ENCODE measurements at places on chromosomes 7 and 10.

DNA sequence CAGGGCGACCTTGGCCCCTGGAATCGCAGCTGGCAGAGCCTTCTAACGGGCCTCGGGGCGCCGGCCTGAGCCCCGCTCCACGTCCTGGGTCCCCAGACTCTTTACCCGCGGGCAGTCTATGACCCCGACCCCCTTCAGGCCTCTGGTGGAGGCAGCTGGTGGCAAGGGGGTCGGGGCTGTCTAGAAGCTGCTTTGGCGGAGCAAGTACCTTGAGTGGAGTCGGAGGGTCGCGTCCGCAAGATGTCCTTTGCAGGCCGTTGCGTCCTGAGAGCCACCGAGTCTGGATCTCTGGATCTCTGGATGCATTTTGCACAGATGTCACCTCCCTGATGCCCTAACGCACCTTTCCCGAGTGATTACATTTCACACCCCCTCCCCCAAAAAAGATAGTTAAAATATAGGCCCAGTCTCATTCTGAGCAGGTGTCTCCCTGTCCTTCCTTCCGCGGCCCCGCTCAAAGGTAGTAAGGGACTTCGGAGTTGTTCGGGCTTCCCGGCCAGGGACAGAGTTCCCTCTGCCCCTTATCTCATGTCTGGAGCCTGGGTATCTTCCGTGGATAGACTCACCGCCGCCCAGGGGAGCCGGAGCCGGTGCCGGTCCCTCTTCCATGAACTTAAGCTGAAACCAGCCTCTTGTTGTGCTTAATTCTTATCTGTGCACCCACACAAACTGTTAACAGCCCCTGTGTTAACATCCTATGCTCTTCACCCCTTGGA, 457 bp downstream of the ACADSB start:
- DNase-seq = no peak

DNA sequence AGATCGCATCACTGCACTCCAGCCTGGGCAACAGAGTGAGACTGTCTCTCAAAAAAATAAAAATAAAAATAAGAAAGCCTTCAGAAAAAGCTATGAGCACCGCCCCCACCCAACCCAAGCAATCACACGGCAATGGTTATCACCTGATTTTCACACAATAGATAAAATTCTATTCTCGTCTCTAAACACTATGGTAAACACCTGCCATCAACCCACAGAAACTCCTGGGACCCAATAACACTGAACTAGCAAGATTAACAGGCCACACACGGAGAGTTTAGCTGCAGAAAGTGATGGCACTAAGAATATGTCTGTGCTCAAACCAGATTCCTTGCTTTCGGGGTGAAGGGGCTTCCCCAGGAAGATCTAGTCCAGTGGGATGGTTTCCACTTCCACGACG, 173.8 kb downstream of the DIP2C start:
- no peak for DNase-seq

- DNase-seq = no peak
Observed at GRCh38 chr10:68156373-68157185, 47.3 kb downstream of the MYPN start.

- no peak for DNase-seq
Observed at GRCh38 chr7:139943401-139943800, 114.3 kb downstream of the TBXAS1 start.

- DNase-seq = no peak
Observed at GRCh38 chr7:149529136-149529718, 31.6 kb upstream of the ZNF746 start.

GRCh38 chr10:91796331-91797047, 1.7 kb upstream of the TNKS2 start:
- no peak for DNase-seq

DNA sequence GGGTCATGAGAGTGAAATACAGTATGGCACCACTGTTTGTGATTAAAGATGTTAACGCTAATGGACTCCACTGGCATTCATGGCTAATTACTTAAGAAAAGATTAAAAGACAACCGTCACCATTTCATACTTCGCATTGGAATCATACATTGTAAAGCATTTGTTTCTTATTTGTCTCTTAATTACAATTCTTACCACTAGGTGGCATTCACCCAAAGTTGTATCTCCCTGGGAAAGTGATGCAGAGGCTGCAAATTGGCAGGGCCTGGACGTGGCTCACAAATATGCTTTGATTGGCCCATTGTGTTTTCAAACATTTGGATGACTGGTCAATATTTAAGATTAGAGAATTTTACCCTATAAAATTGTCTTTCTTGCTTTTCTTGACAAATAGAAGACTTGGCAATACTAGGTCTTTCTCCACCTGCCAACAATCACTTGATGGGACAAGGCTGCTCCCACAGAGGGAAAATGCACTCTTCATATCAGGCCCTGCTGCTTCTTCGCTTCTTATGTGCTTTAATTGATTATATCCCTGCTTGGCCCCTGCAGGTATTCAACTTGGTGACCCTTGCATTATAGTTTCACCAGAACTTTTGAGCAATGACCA, 72.1 kb upstream of the STARD3NL start:
- peak; percentile 7 for DNase-seq

GRCh38 chr10:90136731-90137316, 435.4 kb downstream of the KIF20B start:
- DNase-seq = no peak

GRCh38 chr10:61188101-61188500, 244.1 kb upstream of the RHOBTB1 start:
- no peak for DNase-seq

- DNase-seq = no peak
Observed at GRCh38 chr7:156143683-156144082, 331.4 kb upstream of the SHH start.

GRCh38 chr7:16655394-16655793, 9.4 kb downstream of the BZW2 start:
- no peak for DNase-seq

DNA sequence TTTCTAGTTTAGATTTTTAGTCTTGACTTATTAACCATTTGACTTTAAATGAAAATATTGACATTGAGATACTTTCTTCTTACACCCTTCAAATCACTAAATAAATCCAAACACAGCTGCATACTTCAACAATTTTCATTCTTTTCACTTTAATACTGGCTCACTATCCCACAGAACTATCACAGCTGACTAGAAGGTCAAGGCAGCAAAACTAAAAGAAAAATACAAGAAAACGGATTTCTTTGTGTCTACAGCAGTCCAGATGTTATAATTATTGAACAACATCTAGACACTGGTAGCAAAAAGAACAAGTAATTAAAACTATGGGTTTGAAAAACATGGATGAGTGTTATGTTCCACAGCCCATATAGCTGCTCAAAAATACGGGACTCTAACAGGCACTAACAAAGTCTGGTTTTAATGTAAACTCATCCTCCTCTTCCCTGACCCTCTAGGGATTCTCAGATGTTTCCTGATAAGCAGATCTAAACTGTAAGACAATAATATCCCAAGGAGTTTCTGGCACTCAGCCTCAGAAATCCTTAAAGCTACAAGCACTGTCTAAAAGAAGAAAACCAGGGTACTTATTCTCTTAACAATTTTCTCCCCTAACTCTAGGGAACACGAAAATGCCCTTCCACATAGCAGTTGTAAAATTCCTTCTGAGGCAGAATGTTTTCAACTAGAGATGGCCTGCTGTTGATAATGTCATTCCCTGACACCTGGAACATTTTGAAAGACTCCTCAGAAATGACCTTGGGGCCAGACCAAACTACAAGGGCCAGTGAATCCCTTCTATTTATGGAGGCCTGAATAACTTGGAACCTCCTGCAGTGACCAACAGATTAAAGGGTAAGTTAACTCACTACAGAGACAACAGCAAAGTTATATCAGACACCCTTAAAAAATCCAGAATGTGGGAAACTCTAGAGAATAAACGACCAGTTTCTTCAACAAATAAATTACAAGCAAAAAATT, 12.8 kb downstream of the DNMBP start:
- no peak for DNase-seq

- DNase-seq = no peak
Observed at GRCh38 chr10:59709395-59710125, at the start of gene SLC16A9. Gene SLC16A9, minus strand, starts transcription at chr10:59709850. Its CDS starts 25,559 bp downstream, at chr10:59684291.

DNA sequence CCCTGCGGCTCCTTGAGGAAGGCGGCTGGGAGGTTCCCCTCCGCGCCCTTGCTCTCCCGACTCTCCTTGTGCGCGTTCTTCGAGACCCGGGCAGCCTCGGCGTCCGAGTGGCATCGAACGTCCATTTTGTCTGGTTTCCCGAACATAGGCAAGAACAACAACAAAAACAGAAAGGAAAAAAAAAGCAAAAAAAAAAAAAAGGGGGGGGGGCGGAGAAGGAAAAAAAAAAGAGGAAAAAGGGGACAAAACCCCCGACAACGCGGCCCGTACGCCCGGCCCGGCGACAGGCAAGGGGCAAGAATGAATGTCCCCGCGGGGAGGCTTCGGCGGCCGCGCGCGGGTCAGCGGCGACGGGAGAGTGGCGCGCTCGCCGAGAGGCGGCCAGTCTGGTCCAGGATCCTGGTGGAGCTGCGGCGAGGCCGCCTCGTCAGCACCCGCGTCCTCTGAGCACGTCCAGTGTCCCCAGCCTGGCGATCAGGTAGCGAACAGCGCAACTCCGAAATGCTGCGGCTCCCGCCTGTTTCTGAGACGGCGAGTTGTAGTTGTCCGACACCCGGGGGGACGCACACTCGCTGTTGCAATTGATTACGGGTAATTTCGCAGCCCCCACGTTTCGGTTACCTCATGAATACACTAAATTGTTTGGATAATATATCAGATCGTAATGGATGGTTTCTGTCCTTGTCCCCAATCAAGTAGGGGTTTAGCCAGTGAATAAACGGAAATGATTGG, at the start of gene VAX1:
Gene VAX1 (minus strand): TSS at position 360 of the 732 bp plus-strand sequence. CDS start 214 bp downstream, at position 146.
- DNase-seq = no peak

- no peak for DNase-seq
Observed at GRCh38 chr7:77858278-77858677, 59.7 kb downstream of the PHTF2 start.

- no peak for DNase-seq
Observed at GRCh38 chr7:130961128-130961601, 227.2 kb upstream of the KLF14 start.

DNA sequence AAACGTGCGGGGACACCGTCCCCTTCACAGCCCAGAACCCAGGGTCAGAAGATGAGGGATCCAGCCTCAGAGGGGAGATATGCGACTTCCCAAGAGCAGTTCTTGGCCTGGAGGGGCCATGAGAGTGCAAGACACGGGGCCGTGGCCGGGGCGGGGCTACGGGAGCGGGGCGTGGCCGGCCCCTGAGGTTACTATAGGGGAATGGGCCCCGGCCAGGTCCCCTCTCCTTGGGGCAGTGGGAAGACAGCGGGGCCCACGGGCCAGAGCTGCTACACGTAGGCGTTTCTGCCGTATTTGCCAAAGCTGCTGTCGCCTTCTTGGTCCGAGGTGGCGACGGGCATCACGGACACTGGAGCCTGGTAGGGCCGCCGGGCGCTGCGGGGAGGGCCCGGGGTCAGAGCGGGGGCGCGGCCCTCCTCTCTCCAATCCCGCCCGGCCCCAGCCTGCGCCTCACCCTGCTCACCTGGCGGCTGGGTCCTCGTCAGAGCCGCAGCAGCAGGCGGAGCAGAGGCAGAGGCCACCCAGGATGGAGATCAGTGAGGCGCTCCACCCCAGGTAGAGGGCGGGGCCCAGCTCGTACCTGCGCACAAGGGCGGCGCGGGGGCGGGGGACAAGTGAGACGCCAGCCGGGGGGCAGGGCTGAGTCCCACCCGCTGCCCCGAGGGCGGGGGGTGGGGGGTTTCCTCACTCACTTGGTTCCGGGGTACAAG, 5.3 kb downstream of the CLDN15 start:
- no peak for DNase-seq

DNA sequence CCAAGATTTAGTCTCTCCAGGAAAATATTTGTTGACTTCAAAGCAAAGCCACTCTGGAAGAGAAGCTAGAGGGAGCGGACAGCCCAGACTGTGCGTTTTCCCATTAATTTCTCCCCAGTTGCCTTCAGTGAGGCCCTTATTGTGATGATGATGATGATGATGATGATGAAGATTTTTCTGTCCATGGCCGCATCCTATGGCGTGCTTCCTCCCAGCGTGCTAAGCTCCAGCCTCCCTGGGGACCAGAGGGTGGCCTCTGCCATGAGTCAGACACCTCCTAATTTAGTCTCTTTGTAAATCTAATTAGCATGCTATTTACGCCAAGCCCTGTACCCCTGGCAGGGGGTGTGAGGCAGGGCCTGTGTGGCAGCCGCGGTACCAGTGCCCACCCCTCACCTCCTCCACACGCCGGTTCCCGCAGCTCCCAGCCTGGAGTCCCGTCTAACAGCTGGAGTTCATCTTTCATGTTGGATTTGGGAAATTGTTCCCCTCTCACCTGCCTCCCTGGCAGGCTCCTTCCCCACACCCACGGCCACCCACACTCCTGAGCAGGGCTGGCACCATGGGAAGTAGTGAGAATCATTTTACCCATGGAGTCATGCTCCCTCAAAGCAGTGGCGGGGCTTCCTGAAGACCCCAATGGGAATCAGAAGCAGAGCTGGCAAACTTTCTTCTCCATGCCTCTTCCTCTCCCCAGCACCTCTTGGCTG, 92.2 kb downstream of the C10orf105 start:
- DNase-seq = no peak

GRCh38 chr7:130141161-130141883, 63.9 kb downstream of the TMEM209 start:
- no peak for DNase-seq

- no peak for DNase-seq
Observed at GRCh38 chr7:111224354-111225231, 133.7 kb downstream of the LRRN3 start.

DNA sequence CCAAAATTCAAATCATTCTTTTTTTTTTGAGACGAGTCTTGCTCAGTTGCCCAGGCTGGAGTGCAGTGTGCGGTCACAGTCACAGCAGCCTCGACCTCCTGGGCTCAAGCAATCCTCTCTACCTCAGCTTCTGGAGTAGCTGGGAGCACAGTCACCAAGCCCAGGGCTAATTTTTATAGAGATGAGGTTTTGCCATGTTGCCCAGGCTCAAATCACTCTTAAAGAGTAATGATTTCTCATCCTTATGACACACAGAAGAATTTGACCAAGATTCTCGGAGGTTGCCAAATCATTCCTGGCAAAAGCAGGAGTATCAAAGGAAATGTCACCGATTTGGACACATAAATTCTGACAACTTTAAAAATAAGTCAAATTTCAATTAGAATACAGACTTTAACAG, 39.1 kb downstream of the SIRT1 start:
- DNase-seq = no peak

- DNase-seq = no peak
Observed at GRCh38 chr10:1050145-1050544, 1.2 kb upstream of the IDI1 start.

DNA sequence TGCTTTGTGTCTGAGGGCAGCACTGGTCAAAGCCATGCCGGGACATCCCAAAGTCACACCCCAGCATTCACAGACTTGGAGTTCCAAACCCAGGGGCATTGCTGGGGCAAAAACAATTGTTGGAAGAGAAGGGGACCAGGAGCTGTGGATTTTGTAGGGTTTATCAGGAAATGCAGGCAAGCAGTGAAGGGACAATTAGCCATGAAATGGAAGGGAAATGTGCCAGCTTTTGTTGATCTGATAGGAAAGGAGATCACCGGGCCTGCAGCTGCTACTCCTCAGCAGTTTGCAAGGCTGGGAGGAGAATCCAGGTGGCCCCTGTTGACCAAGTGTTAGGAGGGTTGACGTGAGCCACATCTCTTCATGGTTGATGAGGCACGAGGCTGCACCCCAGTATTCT, 2.5 kb upstream of the BRI3 start:
- no peak for DNase-seq
